ENCODE measurements at places on chromosomes 16 and 17.
A peak's percentile ranks its signal among the peaks of the same experiment; 100 is the strongest.

DNA sequence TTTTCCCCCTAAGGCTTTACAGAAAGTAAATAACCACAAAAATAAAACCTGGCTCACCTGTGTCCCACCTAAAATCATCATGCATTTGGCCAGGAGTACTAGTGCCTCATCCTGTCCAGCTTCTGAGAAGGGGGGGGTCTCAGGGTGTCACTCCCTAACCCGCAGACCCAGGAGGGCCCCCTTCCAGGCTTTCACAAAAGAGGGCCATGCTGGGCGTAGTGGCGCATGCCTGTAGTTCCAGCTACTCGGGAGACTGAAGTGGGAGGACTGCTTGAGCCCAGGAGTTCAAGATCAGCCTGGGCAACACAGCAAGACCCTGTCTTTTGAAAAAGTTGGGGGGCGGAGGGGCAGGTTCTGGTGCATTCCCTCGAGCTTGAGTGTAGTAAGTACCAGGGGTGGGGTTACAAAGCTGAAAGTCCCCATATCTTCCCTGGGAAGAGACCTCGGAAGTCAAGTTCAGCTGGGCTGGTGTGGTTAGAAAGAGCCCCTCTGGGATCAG is 259.3 kb downstream of the PARN start:
- DNase-seq = no peak

- peak; percentile 31 for DNase-seq
These were observed 505 bp upstream of the COG1 start for GRCh38 chr17:73192206-73192893.

DNA sequence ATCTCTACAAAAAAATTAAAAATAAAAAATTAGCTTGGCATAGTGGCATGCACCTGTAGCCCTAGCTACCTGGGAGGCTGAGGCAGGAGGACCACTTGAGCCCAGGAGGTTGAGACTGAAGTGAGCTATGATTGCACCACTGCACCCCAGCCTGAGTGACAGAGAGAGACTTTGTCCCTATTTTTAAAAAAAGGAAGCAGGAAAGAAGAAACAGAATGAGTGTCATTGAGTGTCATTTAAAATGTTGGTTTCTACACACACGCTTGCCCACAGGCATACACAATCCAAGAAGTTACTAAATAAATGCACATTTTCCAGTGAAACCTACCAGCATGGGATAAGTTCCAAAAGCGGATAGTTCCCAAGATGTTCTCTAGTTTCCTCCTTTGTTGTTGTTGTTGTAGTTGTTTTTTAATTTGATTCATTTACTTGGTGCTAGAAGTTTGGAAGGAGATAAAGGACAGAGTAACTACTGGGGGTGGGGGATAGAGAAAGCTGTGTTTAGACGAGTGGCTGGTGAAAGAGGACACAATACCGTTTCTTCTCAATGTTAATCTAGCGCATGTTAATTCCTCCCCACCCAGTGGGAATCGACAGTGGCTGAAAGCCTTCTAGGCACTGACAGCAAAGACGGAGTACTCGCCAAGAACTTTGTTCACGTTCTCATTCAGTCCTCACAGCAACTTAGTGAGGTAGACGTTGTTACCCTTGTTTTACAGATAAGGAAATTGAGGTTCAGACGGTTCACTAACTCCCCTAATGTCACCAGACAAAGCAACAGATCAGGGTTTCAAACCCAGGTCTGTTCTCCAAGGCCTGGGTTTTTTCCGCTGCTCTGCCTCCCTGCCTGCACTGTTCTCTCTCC is 17.3 kb downstream of the MRPS23 start:
- no peak for DNase-seq

DNA sequence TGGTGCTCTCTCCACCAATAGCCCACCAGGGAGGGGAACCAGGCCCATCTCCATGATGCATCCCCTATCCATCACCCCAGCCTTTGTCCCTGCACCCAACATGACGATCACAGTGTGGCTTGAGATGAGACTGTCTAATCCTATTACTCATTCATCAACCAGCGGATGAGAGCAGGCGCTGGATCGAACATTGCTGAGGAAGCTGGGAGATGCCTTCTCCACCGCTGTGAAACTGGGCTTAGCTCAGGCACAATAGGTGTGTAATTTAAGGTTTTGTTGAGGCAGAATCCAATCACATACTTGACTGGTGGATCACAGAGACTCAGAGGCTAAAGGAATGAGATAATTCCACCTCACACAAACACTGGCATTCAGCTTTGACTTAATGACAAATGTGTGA is 64.6 kb upstream of the IRX3 start:
- DNase-seq = no peak

- no peak for DNase-seq
These were observed 5.1 kb downstream of the TTYH2 start for GRCh38 chr17:74218436-74218835.

DNA sequence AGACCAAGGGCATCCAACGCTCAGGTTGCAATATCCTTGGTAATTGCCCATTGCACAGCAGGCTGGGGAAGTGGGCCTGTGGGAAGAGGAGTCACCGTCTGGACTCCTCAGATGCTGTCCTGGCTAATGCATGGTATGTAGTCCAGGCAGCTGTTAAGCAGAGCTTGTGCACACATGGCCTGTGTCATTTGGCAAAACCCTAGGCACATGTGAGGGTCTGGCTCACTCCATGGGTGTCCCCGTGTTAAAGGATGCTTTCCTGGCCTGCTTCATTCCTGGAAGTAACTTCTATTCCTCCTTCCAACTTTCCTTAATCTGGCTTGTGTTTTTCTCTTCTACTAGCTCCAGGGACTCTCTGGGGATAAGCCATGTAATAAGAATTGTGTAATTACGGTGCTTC is 378.0 kb upstream of the CA10 start:
- no peak for DNase-seq

DNA sequence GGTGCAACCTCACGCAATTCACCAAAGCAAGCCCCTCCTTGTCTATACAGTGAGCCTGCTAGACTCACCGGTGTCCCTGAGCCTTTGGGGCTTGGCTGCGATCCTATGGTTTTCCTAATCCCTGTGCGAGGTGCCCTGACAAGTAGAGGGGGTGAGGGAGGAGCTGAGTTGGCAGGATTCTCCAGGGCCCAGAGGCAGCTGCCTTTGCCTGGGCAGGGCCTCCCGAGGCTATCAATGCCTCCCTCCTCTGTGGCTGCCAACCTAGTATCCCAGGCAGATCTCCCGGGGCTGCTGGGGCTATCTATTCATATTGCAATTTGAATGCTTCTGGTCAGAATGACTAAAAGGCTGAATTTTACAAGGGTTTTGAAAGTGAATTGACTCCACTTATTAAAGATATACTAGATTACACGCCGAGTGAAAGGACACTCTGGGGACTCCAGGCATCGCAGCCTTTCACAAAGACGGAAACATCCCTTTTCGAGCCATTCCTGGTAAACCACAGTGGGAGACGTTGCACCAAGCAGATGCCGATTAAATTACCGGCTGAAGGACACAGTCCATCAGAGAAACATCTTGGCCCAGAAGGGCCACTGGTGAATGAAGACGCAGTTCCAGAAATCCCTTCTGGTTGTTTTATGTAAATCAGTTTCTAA is 11.3 kb upstream of the PITPNM3 start:
- no peak for DNase-seq

DNA sequence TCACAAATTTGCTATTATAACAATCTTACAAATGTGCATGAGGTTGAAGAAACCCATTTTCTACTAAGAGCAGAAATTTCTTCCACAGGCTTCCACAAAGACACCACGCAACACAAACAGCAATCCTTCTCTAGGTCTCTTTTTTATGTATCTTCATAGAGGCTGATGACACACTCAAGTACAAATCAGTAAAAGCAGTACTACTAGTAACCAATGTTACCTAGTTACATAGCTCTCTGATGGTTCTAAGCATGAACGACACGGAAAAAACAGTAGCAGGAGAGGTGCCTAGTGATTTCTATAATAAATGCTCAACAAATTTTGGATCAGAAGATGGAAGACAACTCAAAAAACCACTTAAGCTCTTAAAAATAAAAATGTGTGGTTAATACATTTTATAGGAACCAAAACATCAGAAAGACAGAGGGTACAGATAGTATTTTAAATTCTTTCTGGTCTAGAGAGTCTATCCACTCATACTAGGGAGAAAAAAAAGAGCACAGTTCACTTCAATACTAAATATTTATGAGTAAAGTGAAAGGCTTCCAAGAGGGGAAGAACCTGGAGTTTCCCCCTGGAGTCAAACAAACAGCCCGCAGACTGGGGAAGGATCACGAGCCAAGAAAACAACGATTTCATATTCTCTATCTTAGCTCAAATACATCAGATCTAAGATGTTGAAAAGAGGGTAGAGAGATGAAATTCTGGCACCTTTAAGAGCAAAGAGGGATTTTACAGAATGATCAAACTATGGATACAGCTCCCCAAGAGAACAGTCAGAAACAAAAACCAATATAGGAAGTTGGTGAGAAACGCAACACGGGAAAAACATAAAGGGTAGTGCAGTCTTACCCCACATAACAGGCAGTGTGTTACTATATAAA is 40.2 kb downstream of the SMG6 start:
- no peak for DNase-seq

DNA sequence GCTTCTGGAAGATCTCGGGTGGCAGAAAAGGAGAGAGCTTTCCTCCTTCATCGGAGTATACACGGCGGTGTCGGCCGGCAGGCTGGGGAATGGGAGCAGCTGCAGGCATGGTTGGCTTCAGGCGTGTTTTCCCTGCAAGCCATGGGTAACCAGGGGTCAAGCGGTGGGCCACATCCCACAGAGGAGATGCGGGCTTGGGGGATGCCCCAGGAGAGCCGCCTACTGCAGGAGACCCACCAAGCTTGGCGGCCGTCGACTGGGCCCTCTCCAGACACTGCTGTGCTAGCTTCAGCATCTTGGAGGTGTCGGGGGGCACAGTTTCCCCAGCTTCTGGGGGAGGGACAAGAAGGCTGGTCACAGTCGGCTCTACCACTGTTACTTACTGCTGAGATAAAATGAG is 4.2 kb downstream of the VPS9D1 start:
- DNase-seq = no peak

- DNase-seq = no peak
These were observed 36.6 kb upstream of the EMP2 start for GRCh38 chr16:10616756-10617640.

DNA sequence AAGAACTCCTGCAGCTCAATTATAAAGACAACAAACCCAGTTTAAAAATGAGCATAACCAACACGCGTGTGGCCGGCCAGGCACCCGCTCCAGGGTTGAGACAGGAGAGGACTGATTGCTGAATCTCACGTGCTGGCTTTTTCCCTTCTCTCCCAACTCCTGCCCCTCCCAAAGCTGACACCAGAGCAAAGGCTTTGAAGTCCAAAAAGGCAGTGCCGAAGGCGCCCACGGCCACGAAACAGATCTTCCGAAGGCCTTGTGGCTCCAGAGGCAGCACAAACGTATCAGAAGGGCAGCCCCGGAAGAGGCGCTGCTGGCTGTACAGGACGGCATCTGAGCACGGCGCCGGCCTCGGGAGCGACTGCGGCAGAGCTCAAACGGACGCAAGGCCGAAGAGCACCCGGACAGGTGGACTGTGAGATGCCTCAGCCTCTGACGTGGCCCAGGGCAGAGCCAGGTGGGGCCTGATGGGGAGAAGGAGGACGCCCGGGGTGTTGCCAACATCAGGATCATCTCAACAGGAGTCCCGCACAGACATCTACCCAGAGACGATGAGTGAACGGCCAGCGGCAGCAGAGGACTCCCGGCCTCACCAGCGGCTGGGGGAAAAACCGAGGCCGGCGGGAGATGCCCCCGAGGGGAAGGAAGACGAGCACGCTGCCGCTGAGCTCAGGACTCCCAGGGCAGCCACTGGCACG is 10.5 kb downstream of the CLCN7 start:
- DNase-seq = no peak

- DNase-seq = peak; percentile 75
These were observed 29.1 kb upstream of the ITGA3 start for GRCh38 chr17:50026837-50027171.

- no peak for DNase-seq
These were observed 3.4 kb downstream of the SLC16A5 start for GRCh38 chr17:75090871-75091854.

GRCh38 chr17:69231521-69231920 is 2.9 kb upstream of the ABCA10 start:
- no peak for DNase-seq

GRCh38 chr16:74627506-74628220 is 20.7 kb upstream of the GLG1 start:
- no peak for DNase-seq

DNA sequence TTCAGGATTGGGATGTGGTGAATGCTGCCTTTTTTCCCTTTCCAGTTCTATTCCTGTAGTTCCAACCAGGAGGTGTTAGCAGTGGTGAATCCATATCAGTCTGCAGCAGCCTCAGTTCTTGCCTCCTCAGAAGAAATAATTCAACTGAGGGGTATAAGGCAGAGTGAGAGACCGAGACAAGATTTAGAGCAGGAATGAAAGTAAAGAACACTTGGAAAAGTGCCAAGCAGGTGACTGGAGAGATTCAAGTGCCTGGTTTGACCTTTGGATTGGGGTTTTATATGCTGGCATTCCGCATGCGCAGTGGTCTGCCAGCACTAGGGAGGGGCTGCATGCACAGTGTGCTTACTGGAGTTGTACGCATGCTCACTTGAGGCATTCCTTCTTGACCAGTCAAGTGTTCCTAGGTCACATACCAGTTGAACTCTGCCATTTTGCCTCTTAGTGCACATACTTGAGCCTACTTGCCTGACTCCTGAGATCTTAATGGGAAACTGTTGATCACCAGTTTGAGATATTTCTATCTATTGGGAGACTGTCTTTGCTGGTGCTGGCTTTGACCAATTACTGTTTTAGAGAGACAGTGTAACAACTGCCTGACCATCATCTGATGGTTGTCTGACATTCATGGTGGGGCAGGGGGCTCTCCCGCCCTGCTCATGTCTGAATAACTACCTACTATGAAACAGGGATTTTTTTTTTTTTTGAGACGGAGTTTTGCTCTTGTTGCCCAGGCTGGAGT is 680 bp upstream of the CCL15 start:
- DNase-seq = no peak

GRCh38 chr16:88971371-88972097 is 5.5 kb downstream of the CBFA2T3 start:
- DNase-seq = no peak

DNA sequence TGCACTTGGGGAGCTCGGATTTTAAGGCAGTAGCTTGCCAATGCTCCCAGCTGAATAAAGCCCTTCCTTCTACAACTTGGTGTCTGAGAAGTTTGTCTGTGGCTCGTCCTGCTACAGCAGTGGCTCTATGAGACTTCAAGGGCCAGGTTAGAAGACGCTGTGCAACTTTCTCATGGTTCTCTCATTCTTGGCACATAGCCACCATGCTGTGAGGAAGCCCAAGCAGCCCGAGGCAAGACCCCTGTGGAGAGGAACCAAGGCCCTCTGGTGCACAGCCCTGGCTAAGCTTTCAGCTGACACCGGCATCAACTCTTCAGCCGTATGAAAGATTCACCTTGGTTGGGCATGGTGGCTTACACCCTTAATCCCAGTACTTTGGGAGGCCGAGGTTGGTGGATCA is 116.9 kb upstream of the EEF2KMT start:
- no peak for DNase-seq

DNA sequence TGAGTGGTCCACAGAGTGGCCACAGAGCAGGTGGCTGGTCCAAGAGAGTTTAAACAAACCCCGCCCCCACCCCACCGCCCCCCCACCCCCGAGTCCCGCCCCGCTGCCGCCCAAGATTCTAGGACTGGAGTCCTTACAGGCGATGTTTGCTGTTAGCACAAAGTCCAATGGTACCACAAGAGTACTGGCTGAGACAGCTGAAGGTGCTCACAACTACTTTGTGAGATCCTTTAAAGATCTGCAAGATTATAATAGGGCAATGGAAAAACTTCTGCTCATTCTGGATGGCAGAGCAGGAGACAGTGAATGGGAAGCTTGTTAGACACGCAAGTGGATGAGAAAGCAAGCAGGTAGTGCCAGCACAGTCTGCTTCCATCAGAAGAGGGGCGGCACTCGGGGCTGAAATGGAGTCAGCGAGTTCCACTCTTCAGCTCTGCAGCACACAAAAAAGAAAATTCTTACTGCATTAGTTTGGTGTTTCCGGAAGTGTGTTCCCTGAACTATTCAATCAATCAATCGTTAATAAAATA is 4.7 kb upstream of the TEKT3 start:
- no peak for DNase-seq

Measured in activated gamma-delta T cell treated with anti-CD3 and anti-CD28 coated beads, Interleukin-2, amount 50 U/mL, for 16 hours (primary cell).